ENCODE measurements at places on chromosomes 2 and 18. TPM values are rescaled to one million over a fixed set of nuclear protein-coding genes. Genes with fewer than 3 reads are reported as not detected.

Gene GKN2
- not detected for total RNA-seq

Gene SPC25
- 1.1 TPM for total RNA-seq

Gene VWC2L
- total RNA-seq, result not detected

Gene TNFAIP6
- 6.9 TPM for total RNA-seq

Gene QPCT
- total RNA-seq, result 5.0 TPM

Gene WBP1
- 27.4 TPM for total RNA-seq

Gene REG3A
- total RNA-seq, result 8.3 TPM

Gene ANKRD62
- not detected for total RNA-seq

Gene PDE11A
- 0.28 TPM for total RNA-seq

Gene DNAJC27
- total RNA-seq, result 27.2 TPM

Gene DOK6
- 2.1 TPM for total RNA-seq

Gene BBS5
- total RNA-seq, result 13.6 TPM

Gene KIF3C
- total RNA-seq, result 18.8 TPM

DNA sequence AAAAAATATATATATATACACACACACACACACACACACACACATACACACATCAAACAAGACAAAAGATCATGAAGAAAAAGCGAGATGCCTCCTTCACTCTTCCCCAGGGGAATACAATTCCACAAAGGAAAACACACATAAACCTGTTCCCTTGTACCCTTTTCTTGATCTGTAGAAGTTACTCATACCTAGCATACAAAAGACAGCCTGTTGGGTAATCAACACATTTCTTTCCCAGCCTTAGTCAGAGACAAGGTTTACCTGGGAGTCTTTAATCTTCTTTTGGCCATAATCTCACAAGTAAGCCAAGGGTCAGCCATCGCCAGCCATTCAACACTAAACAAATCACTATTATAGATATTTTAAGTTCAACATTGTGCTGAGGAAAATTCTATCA lies 407.0 kb downstream of the SUCLG1 start:
- H3K36me3 ChIP-seq, result no peaks in the 10 kb centered on the region
- H3K27ac ChIP-seq, result no peak overlapping the region
- no peaks in the 10 kb centered on the region for H3K27me3 ChIP-seq
- no peaks in the 10 kb centered on the region for H3K4me1 ChIP-seq
- DNase-seq, result no peak

DNA sequence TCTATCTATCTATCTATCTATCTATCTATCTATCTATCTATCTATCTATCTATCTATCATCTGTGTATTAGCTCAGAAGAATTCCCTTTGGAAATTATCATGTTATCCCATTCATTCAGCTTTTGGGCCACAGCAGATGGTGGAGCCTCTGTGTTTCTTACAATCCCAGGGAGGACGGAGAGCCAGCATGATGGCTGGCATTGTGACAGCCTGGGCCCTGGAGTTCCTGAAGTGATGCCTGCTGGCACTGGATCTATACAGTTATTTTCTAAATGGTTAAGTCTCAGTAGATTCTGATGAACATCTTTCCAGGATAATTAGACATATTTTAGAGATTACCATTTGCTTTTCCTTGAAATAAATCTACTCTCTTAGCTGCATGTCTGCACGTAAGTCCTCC lies 385.4 kb upstream of the NXPH2 start:
- no peak for DNase-seq
- H3K27ac ChIP-seq, result no peak overlapping the region
- no peaks in the 10 kb centered on the region for H3K27me3 ChIP-seq
- H3K4me1 ChIP-seq, result no peaks in the 10 kb centered on the region
- no peaks in the 10 kb centered on the region for H3K36me3 ChIP-seq

DNA sequence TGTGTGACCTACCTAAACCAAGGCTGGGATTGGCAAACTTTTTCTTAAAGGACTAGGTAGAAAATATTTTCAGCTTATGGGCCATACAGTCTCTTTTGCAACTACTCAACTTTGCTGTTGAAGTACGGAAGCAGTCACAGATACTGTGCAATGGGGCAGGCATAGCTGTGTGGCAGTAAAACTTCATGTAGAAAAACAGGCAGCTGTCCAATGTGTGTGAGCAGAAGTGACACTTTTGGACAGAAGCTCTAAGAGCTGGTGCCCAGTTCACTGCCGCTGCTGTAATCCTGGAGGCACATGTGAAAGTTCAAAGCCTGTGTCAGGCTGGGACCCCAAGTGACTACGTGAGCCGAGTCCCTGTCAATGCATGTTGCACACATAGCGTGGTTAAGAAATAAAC lies 46.7 kb downstream of the MAPK4 start:
- H3K4me3 ChIP-seq, result no peak overlapping the region
- no peak for DNase-seq
- no peaks in the 10 kb centered on the region for H3K27me3 ChIP-seq
- no peaks in the 10 kb centered on the region for H3K36me3 ChIP-seq

- H3K4me1 ChIP-seq, result peaks cover 6% of the 10 kb centered on the region
- H3K27ac ChIP-seq, result no peak overlapping the region
- H3K36me3 ChIP-seq, result no peaks in the 10 kb centered on the region
- H3K4me3 ChIP-seq, result no peak overlapping the region
- peaks cover 3% of the 10 kb centered on the region for H3K27me3 ChIP-seq
- no peak for DNase-seq
Measured at GRCh38 chr2:232485348-232485756, 2.3 kb downstream of the ECEL1 start.

GRCh38 chr18:56124186-56124585 lies 514.2 kb downstream of the TXNL1 start:
- peaks cover 21% of the 10 kb centered on the region for H3K4me1 ChIP-seq
- no peak for DNase-seq
- H3K27me3 ChIP-seq, result no peaks in the 10 kb centered on the region
- H3K4me3 ChIP-seq, result no peak overlapping the region
- no peak overlapping the region for H3K27ac ChIP-seq
- H3K36me3 ChIP-seq, result no peaks in the 10 kb centered on the region

GRCh38 chr2:102698369-102699111 lies 63.3 kb upstream of the TMEM182 start:
- no peak overlapping the region for H3K4me3 ChIP-seq
- DNase-seq, result peak; percentile 7
- no peaks in the 10 kb centered on the region for H3K27me3 ChIP-seq

DNA sequence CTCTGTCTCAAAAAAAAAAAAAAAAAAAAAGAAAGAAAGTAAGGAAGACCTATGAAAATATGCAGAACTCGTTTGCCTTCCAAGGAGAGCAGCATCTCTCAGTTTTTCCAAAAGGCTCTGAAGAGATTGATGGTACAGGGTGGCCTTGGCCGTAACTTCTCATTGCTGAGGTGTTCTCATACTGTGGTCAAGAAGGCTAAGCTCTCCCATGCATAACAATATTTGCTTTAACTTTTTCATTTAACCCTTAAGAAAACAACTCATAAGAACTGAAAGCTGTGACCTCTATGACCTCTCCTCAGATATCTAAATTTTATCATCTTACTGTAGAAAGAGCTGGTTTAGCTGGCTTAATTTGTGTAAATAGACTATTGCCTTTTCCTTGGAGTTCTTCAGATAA lies 37.1 kb upstream of the GATA6 start:
- no peaks in the 10 kb centered on the region for H3K27me3 ChIP-seq
- no peak overlapping the region for H3K27ac ChIP-seq
- no peaks in the 10 kb centered on the region for H3K4me1 ChIP-seq
- H3K36me3 ChIP-seq, result no peaks in the 10 kb centered on the region
- H3K4me3 ChIP-seq, result no peak overlapping the region

DNA sequence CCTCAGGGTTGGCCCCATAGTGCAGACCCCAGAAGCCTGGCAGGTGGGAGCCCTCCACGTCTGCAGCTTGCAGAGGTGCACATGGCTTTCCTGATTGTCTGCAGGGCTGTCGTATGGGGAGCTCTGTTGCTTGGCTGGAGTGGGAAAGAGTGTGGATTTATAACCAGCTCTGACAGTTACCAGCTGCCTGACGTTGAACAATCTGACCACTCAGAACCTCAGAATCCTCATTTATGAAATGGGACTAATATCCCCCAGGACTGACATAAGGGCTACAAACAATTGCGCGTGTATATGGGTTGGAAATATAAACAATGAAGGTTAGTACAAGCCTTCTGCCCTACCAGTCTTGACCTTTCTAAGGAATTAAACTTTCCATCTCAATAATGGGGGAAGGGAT lies 13.9 kb upstream of the PXDN start:
- no peak for DNase-seq
- no peaks in the 10 kb centered on the region for H3K4me1 ChIP-seq
- no peaks in the 10 kb centered on the region for H3K27me3 ChIP-seq
- H3K36me3 ChIP-seq, result no peaks in the 10 kb centered on the region

DNA sequence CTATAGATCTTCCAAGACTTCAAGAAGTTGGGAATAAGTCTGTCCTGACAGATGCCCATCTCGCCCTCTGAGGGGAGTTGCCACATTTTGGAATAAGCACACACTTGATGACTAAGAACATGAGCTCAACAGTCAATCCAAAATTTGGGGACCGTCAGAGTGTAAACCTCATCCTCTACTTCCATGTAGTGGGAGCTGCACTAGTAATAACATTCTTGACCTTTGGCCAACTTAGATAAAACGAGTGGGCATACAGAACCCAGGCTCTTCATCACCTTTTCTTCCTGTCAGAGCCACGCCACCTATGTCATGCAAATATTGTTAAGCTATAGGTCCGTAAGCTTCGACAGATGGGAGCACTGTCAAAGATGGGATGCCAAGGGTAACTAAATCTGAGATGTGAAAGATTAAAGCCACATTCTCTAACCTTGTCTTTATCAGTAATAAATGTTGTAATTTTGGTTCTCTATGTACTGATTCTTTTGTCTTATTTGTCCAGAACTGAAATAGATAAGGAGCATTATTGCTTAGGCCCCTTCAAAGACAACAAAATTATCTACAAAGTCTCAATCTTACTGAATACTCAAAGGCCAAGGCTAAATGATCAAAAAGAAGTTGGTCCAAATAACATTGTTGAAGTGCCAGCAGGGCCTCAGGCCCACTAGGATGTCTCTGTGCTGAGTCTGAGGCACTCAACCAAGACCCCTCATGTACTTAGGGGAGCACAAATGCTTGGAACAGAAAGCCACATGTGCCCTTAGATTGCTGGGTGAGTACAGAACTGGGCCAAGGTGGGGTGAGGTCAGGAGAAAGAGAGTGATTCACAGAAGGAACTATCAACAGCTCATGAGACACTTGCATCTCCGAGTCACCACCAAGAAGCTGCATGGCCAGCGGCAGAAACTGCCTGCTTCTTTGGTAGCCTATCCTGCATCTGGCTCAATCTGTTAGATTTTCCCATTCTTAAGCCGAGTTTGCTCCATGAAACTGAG lies 15.0 kb downstream of the CDH2 start:
- peaks cover 8% of the 10 kb centered on the region for H3K4me1 ChIP-seq
- H3K27me3 ChIP-seq, result no peaks in the 10 kb centered on the region
- H3K36me3 ChIP-seq, result no peaks in the 10 kb centered on the region
- no peak for DNase-seq
- H3K27ac ChIP-seq, result no peak overlapping the region

DNA sequence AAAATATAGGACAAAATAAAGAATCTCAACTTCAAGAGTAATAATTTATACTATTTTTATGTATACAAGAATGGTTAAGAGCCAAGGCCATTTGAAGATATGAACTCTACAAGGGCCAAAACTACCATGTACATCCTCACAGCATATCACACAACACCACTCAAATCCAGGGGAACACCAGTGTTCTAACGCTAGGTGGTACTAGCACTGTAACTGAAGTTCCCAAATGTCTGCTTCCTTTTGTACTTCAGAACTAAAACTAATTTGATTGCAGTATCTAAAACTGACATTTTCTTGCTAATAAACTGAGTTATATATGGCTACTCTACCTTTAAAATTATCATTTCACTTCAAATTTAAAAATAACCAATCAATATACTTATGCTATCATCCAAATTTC lies 47.0 kb downstream of the REV1 start:
- H3K27me3 ChIP-seq, result no peaks in the 10 kb centered on the region
- peaks cover 9% of the 10 kb centered on the region for H3K36me3 ChIP-seq
- H3K27ac ChIP-seq, result no peak overlapping the region
- H3K4me3 ChIP-seq, result no peak overlapping the region

GRCh38 chr2:45813003-45813941 lies 161.8 kb downstream of the PRKCE start:
- H3K27ac ChIP-seq, result no peak overlapping the region
- H3K36me3 ChIP-seq, result no peaks in the 10 kb centered on the region
- DNase-seq, result no peak
- H3K27me3 ChIP-seq, result no peaks in the 10 kb centered on the region
- H3K4me1 ChIP-seq, result peaks cover 3% of the 10 kb centered on the region
- no peak overlapping the region for H3K4me3 ChIP-seq

DNA sequence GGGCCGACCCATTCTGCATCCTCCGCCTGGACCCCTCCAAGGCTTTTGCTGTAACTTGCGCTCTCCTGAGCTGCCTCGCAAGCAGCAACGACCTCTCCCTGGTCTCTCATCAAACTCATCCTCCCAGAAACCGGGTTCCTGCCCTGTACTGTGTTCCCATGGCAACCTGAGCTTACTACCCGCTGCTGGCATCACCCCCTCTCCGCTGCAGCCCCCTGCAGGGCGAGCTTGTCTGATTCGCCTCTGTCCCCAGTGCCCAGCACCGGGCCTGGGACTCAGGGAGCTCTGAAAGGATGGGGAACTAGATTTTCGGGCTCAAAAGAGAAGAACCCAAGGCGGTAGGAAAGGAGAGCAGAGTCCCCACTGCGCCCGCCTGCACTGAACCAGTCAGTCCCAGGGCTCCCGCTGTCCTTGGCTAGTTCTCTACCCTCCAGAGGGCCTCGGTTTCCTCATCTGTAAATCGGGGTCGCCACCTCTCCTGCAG lies 463 bp downstream of the HS1BP3 start:
- H3K27me3 ChIP-seq, result no peaks in the 10 kb centered on the region
- DNase-seq, result no peak
- H3K4me1 ChIP-seq, result peaks cover 23% of the 10 kb centered on the region
- peak overlapping the region; percentile 94 for H3K27ac ChIP-seq

DNA sequence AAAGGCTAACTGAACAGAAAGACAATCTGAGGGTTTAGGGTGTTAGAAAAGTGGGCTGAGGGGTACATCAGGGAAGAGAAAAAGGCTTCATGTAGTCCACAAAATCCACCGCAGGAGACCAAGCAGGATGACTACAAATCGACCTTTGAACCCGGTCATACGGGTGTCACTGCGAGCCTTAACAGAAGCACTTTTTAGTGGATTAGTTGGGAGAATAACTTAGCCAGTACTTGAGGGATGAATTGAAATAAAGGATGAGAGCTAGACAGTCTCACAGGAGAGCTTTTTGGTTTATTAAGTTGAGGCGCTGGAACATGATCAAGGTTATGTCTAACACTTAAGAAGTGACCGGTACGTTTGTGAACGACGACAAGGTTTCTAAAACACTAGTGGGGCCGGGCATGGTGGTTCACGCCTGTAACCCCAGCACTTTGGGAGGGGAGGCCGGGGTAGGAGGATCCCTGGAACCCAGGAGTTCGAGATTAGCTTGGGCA lies 217.7 kb downstream of the MCFD2 start:
- H3K4me3 ChIP-seq, result peak overlapping the region; percentile 92
- H3K36me3 ChIP-seq, result no peaks in the 10 kb centered on the region
- DNase-seq, result no peak
- H3K27ac ChIP-seq, result peak overlapping the region; percentile 68
- no peaks in the 10 kb centered on the region for H3K27me3 ChIP-seq
- H3K4me1 ChIP-seq, result peaks cover 11% of the 10 kb centered on the region

- H3K27me3 ChIP-seq, result no peaks in the 10 kb centered on the region
- no peaks in the 10 kb centered on the region for H3K36me3 ChIP-seq
- H3K4me1 ChIP-seq, result no peaks in the 10 kb centered on the region
- no peak overlapping the region for H3K27ac ChIP-seq
- no peak overlapping the region for H3K4me3 ChIP-seq
Measured at GRCh38 chr2:57733956-57734355, 312.6 kb upstream of the VRK2 start.

GRCh38 chr2:46821600-46821999 lies 94.0 kb downstream of the MCFD2 start:
- H3K36me3 ChIP-seq, result no peaks in the 10 kb centered on the region
- H3K4me3 ChIP-seq, result no peak overlapping the region
- DNase-seq, result no peak
- H3K4me1 ChIP-seq, result peaks cover 25% of the 10 kb centered on the region
- H3K27me3 ChIP-seq, result no peaks in the 10 kb centered on the region
